ENCODE measurements at places on chromosomes 3 and 15.

- no peak for DNase-seq
These were observed 35.0 kb downstream of the ST6GAL1 start for GRCh38 chr3:186965141-186965879.

- DNase-seq, result no peak
These were observed 410.9 kb upstream of the PROK2 start for GRCh38 chr3:72195895-72196294.

- DNase-seq, result no peak
These were observed 19.7 kb downstream of the IL16 start for GRCh38 chr15:81216422-81216821.

DNA sequence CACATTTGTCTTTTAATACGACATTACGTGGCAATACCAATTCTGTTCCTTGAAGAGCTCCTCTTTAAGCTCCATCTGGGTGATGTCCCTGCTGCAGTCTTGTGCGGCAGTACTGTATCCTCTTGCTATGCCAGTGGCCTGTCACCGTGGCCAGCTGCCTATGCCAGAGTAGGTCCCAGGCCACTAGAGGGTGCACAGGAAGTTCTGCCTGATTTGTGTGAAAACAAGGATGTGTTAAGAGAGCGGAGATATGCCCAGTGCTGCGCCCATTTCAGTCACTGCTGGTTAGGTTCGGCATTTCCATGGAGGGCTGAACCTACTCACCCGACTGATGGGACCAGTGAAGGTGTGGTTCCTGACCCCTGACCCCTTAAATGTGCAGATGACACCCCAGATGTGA is 25.2 kb downstream of the NIPA1 start:
- DNase-seq, result no peak

DNA sequence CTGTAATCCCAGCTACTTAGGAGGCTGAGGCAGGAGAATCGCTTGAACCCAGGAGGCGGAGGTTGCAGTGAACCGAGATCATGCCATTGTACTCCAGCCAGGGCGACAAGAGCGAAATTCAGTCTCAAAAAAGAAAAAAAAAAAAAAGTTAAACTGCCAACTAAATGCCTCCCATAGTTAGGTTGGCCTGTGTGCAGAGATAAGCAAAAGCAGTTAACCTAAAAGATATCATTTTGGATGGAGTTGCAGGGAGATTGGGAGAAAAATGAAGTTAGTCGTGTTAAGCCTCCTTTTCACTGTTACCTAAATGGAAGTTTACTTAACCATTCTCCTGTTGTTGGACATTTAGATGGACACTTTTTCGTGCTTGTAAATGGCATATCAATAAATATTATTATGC is 11.4 kb upstream of the FETUB start:
- no peak for DNase-seq

Data from NCI-H748 treated with DMSO at 0.1 percent for 48 hours (cell line).